SK-N-SH (cell line): ENCODE measurements at places on chromosomes 13 and 19.

- DNase-seq, result no peak
Measured at GRCh38 chr19:10133596-10133995, 13.9 kb upstream of the EIF3G start.

- peak; percentile 94 for DNase-seq
Measured at GRCh38 chr19:3572132-3572854, 451 bp upstream of the HMG20B start.

- no peak for DNase-seq
Measured at GRCh38 chr13:35979361-35979951, 151.7 kb downstream of the DCLK1 start.

- no peak for DNase-seq
Measured at GRCh38 chr13:90307136-90307535, 1040.4 kb upstream of the MIR17HG start.

DNA sequence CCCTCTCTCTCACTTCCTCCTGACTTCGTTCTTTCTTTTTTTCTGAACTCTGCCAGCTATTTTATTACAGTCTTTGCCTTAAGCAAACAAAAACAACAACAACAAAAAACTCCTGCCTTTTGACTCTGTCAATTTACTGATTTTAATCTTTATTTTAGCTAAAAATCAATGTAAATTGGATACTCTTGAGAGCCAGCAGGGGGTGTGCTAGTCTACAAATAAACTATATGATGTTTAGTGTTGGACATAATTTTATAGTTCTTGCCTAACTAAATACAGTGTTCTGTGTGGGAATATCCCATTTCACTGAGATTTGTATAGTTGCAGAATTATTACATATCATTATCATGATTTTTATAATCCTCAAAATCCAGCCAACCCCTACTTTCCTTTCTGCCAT is 1199.9 kb upstream of the SPRY2 start:
- peak; percentile 1 for DNase-seq

GRCh38 chr13:48578516-48579164 is 45.8 kb upstream of the RCBTB2 start:
- DNase-seq, result no peak

- no peak for DNase-seq
Measured at GRCh38 chr19:54955376-54955775, 8.0 kb upstream of the NLRP7 start.

- DNase-seq, result no peak
Measured at GRCh38 chr13:79621449-79621848, 140.5 kb downstream of the NDFIP2 start.

- DNase-seq, result no peak
Measured at GRCh38 chr13:66546534-66547379, 683.4 kb downstream of the PCDH9 start.

DNA sequence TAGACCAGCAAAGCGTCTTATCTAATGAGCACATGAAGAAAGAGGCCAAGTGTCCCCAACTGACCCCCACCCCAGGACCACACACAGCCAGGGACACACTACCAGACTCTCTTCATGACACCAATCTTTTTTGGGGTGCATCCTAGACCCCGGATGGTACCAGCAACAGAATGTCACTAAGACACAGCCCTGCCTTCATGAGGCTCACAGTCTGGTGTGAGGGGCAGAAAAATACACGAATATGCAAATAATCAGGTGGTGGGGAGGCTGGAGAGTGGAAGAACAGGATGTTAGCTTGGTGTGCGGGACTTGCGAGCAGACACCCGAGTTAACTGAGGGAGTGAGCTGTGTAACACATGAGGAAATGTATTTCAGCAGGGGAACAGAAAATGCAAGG is 17.5 kb downstream of the AKT2 start:
- DNase-seq, result no peak

GRCh38 chr13:59391696-59392095 is 772.0 kb downstream of the DIAPH3 start:
- DNase-seq, result peak; percentile 30

GRCh38 chr13:50215399-50215798 is 200.2 kb downstream of the KCNRG start:
- no peak for DNase-seq

- DNase-seq, result peak; percentile 55
Measured at GRCh38 chr13:46860722-46861121, 36.1 kb downstream of the HTR2A start.

GRCh38 chr13:92251671-92252210 is 853.3 kb downstream of the GPC5 start:
- DNase-seq, result no peak

GRCh38 chr13:29465741-29466293 is 129.7 kb downstream of the SLC7A1 start:
- peak; percentile 47 for DNase-seq

GRCh38 chr13:21420706-21421105 is 38.4 kb downstream of the ZDHHC20 start:
- DNase-seq, result no peak

GRCh38 chr19:49555600-49556411 is 24.6 kb downstream of the NOSIP start:
- DNase-seq, result peak; percentile 95

GRCh38 chr13:99873141-99873540 is 98.4 kb downstream of the ZIC5 start:
- no peak for DNase-seq

DNA sequence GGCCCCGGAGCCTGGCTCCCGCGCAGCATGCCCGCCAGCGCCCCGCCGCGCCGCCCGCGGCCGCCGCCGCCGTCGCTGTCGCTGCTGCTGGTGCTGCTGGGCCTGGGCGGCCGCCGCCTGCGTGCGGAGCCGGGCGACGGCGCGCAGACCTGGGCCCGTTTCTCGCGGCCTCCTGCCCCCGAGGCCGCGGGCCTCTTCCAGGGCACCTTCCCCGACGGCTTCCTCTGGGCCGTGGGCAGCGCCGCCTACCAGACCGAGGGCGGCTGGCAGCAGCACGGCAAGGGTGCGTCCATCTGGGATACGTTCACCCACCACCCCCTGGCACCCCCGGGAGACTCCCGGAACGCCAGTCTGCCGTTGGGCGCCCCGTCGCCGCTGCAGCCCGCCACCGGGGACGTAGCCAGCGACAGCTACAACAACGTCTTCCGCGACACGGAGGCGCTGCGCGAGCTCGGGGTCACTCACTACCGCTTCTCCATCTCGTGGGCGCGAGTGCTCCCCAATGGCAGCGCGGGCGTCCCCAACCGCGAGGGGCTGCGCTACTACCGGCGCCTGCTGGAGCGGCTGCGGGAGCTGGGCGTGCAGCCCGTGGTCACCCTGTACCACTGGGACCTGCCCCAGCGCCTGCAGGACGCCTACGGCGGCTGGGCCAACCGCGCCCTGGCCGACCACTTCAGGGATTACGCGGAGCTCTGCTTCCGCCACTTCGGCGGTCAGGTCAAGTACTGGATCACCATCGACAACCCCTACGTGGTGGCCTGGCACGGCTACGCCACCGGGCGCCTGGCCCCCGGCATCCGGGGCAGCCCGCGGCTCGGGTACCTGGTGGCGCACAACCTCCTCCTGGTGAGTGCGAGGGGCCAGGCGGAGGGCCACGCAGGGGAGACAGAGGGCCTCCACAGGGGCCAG is at the start of gene KL:
KL (plus strand) TSS at position 10 of the 909 bp plus-strand sequence; CDS start at position 28, 18 bp downstream.
- peak; percentile 79 for DNase-seq

DNA sequence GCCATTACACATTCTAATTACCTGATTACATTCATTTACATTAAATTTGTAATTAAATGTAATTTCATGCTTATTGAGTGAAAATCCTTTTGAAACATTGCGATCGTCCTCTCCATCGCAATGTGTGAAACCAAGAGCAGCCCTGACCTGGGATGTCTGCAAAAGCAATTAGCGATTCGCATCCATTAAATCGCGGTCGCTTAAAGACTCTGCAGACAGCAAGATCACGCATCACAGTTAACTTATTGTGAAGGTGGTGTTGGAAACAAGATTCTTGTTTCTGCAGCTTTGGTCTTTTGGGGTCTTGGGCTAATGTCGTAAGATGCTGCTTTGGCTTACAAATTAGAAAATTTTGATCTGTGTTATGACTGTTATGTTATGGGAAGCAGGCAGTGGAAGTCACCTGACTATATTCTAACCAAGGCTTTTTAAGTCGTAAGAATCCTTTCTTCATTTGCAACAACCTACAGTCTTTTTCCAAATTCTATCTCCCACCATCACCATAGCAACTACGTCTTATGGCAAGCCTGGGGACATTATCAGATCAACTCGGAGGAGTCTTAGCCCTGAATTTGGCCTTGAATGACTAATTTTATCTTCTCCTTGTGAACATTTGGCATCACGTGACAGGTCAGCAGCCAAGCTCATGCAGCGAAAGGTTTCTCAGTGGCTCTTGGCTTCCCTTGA is 142.8 kb upstream of the SOX1 start:
- no peak for DNase-seq

- DNase-seq, result peak; percentile 79
Measured at GRCh38 chr13:43303033-43303729, 279.8 kb downstream of the DNAJC15 start.

DNA sequence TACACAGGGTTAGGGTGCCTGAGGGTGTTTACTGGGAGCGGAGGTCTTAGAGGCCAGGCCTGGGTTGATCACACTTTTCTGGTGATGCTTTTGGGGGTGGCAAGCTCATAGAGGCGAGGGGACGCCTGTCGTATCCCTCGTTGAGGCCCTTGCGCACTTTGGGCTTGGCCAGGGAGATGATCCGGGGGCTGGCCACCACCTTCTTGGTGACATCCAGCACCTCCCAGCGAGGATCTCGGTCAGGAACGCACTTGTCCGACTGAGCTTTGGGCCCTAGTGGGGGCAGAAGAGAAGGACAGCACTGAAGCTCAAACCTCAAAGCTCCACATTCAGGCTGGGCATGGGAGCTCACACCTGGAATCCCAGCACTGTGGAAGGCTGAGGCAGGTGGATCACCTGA is 17.6 kb upstream of the MIER2 start:
- no peak for DNase-seq

GRCh38 chr13:112876305-112877000 is 92.6 kb upstream of the MCF2L start:
- DNase-seq, result no peak

DNA sequence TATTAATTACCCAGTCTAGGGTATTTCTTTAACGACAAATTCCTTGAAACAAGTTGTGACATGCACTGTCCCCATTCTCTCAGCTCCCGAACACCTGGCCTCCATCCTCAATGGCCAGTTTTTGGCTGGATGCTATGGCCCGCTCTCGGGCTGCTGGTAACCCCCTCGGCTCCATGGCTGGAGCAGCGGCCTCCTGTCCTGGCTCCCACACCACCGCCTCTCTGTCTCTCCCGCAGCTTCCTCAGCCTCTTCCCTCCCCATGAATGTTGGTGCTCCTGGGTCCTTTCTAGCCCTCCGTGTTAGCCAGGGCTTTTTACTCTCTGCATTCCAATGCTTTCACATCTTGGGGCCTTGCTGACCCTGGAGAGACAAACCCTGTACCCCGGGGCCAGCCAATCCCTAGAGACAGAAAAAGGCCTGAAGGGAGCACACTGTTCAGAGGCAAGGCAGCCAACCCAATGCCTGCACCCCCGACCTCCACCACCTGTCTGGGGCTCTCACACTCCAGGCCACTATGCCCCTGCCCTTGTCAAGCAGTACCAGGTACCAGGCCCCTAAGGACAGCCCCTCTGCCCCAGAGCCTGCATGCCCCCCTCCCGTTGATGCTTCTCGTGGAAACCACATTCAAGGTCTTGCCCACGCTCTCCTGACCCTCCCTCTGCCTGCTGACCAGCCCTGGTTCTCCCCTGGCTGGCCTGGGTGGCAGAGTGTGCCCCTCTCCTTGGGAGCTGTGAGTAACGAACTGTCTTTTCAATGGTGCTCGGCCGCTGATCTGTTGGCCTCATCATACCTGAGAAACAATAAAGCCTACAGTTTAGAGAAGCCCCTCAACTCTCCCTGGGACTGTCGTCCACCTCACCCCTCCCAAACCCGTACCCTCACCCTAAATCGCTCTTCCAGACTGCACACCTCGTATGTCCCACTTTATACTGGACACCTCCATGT is 86.9 kb upstream of the GPR183 start:
- no peak for DNase-seq

- DNase-seq, result no peak
Measured at GRCh38 chr19:8663920-8664670, 33.7 kb downstream of the NFILZ start.

GRCh38 chr13:93066187-93066586 is 160.4 kb upstream of the GPC6 start:
- no peak for DNase-seq

DNA sequence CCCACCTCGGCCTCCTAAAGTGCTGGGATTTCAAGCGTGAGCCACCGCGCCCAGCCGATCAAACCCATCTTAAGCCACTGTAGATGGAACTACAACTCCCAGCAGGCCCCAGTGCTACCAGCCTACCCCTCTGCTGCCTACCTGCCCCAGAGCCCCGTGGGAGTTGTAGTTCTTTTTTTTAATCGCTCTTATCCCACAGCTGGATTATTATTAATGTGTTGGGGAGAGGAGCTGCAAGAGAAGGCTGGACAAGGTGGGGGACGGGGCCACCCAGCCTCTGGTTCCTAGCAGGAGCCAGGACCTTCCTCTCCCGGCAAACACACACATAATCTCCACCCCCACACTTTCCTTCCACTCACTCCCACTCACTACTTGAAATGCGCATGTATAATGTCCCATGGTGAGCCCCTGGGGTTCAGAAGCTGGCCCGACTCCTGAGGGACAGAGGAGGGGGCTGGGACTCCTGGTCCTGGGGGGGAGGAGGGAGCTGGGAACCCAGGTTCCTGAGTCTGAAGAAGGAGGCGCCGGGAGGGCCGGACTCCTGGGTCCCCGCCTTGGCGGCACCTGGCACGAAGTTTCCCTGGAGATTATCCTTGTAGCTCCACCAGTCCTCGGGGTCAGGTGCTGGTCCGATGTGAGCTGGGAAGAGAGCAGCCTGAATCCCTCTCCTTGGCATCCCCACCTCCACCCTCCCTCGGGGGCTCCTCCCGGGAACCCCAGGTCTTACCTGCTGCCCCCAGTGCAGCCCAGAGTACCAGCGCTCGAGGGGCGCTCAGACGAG is 958 bp downstream of the CA11 start:
- DNase-seq, result peak; percentile 80

GRCh38 chr19:45154064-45154827 is 6.5 kb downstream of the NKPD1 start:
- DNase-seq, result no peak

DNA sequence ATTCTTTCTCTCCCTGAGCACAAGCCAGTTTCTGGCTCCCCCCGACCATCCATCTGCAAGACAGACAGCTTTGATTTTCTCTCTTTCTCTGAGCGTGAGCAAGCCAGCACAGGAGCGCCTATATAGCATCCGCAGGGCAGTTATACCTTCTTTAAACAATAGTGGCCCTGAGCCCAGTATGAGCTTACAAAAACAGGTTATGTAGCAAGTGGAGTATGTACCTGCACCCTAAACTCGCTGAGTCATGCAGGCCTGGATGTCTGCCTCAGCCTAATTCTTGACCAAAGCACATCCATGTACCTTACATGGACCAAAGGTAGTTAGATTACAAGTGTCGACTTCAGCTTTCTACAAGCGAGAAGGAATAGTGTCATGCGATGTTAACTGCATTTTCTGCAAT is 61.7 kb downstream of the RAP2A start:
- DNase-seq, result no peak

GRCh38 chr13:79585033-79585432 is 104.1 kb downstream of the NDFIP2 start:
- DNase-seq, result no peak

- DNase-seq, result peak; percentile 36
Measured at GRCh38 chr19:2249880-2250765, 1.0 kb downstream of the AMH start.
